Vagina (tissue), 2 donors: ENCODE measurements at places on chromosomes 1 and 21.

- no peak for DNase-seq
Measured at GRCh38 chr1:109621379-109622136, 1.9 kb downstream of the AMPD2 start.

GRCh38 chr1:221912230-221912629, 170.3 kb upstream of the DUSP10 start:
- no peak for DNase-seq

GRCh38 chr1:166868639-166869038, 7.4 kb downstream of the TADA1 start:
- no peak for DNase-seq

GRCh38 chr1:58670181-58670580, 29.7 kb downstream of the MYSM1 start:
- no peak for DNase-seq

- DNase-seq = no peak
Measured at GRCh38 chr1:115412286-115412685, 74.2 kb upstream of the NGF start.

GRCh38 chr1:172997941-172998361, 52.8 kb downstream of the TNFSF18 start:
- no peak for DNase-seq

- DNase-seq = peak; percentile 46
Measured at GRCh38 chr1:153246018-153246417, 13.5 kb upstream of the LORICRIN start.

DNA sequence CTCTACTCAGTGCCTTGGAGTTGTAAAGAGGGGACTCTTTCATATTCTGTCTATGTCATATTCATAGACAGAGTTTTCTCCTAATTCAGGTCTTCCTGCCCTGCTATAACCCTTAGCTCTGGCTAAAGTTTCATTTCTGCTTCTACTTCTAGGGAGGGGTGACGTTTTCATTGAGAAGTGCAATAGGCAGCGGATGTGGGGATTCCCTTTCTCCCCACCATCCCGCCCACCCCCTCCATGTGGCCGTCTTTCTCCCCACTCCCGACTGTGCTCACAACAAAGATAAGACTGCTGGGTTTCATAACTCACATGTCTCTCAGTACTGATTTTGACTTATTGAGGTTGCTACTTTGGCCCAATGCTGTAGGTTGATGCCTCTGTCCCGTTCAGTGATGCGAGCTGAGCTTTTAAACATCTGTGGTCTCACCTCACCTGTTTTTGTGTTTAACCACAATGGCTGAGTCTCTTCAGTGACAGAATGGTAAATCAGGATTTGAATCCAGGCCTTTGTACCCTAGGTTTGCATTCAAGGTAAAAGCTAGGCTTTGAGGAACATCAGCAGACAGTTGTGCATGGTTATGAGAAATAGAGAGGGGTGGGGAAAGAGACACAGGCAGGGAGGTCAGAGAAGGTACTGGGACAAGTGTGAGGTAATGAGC, 7.8 kb upstream of the KIF14 start:
- no peak for DNase-seq

GRCh38 chr1:44296086-44296485, 59.0 kb downstream of the ERI3 start:
- DNase-seq = no peak

GRCh38 chr1:155983191-155984024, 5.1 kb upstream of the ARHGEF2 start:
- DNase-seq = no peak

GRCh38 chr1:81340239-81340638, 460.5 kb upstream of the ADGRL2 start:
- no peak for DNase-seq

GRCh38 chr1:115113766-115114165, 24.5 kb upstream of the TSPAN2 start:
- DNase-seq = no peak

- no peak for DNase-seq
Measured at GRCh38 chr1:191662746-191663145, 495.5 kb upstream of the RGS18 start.

DNA sequence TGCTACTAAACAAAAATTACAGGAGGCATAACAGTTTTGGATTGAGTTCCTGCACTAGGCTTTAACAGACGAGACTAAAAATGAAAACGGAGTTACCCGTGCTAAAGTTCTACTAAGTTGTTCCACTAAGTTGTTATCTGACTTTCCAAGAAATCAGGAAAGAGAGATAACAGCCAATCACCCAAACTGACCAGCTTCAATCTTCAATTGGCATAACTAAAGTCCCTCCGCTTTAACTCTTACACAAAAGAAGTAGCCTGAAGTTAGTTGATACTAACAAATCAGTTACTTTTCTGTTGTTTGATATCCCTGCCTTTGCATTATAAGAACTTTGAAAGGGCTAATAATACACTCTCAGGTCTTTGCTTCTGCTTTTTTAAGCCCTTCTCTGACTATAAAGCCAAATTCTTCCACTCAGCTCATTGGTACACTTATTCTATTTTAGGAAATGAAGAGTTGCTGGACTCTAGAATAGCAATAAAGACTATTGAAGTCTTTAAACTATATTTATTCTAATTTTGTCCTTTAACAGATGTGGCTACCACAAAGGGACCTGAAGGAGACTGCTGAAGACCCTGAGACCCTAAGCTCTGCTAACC, 61.3 kb downstream of the TESK2 start:
- no peak for DNase-seq

GRCh38 chr1:159205225-159205624, 550 bp downstream of the ACKR1 start:
- no peak for DNase-seq

GRCh38 chr1:39266269-39266668, 61.8 kb downstream of the MACF1 start:
- no peak for DNase-seq

GRCh38 chr1:69499203-69499803, 68.4 kb upstream of the LRRC7 start:
- no peak for DNase-seq

DNA sequence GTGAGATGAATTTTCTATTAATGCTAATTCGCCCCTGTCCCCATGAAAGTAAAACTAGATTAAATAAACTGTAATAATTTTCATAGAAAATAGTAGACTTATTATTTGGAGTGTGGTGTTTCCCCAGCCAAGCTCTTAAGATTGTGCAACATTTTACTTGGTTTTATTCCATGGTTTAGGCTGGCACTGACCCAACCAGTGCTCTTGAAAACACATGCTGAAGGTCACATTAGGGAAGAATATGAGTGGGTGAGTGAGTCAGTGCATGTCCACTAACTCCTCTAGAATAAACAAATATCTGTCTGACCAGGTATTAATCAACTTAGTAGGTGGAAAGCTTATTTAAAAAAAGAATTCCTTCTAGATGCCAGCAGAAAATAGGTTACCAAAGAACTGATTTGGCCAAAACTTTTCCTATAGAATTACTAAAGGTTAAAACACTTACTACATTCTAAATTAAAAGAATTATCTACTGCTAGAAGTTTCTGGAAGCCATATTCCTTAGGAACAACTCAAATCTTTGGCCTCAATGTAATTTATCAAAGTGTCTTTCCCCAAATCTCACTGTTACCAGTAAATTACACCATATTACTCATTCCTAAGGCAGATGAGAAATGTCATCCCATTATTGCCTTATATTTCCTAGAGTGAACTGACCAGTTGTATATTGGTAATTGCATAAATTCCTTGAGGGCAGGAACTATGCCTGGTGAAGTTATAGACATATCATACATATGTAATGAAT, 89.7 kb upstream of the RGS1 start:
- no peak for DNase-seq

DNA sequence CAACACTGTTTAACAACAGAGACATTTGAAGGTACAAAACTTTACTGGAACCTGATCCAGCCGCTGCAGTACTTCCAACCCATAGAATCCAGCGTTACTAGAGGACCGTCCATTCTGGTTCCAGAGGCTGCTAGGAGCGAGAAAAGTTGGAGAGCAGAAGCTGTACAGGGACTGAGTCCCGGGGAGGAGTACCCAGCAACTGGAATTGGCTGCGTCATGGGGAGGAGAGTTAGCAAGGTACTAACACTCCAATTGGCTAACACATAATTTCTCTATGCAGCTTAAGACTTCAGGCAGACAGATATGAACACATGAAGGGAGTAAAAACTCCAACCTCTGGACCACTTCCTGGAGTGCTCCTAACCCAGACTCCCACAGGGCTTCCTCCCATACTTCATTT, 2.1 kb upstream of the QSOX1 start:
- peak; percentile 28 for DNase-seq

DNA sequence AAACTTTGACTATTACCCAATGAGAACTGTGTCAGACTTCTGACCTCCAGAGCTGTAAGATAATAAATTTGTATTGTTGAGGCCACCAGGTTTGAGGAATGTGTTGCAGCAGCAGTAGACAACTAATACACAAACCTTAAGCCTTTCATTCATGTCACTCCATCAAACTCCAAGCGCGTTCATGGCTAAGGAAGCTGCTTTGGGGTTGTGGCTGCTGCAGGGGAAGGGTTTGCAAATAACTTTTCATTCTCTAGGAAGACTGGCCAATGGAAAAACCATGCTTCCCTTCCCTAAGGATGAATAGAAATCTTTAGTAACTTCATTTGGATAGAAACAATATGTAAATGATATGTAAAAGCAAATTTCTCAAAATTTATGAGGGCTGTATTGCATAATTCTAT, 170.4 kb downstream of the RHOU start:
- no peak for DNase-seq

DNA sequence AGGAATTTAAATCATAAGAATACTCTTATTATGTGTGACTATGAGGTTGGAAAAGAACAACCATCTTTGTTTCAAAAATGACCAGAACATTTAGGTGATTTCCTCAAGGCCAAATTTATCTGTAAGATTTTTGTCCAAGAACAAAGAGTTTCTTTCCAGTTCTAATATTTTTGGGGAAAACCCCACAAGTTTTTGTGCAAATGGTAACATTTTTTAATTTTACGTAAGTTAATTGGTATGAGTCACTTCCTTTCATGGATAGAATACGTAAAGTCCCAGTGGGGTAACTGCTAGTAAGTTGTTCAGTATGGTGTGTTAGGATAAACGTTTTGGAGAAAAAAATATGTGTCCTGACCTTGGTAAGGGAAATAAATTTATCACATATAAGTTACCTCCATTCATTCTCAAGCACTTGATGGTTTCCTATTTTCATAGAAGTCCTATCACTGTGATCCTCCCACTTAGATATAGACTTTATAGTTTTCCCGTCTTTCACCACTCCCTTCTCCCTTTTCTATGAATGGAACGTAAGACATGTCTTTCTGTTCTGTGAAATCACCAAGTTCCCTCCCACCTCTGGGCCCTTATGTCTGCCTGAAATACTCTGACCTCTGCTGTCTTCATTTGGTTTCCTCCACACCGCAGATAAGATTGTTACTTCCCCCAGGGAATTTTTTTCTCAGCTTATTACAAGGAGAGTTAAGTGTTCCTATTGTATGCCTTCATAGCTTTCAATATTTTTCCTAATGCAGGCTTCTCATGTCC, 34.9 kb upstream of the TSNAX start:
- DNase-seq = no peak

DNA sequence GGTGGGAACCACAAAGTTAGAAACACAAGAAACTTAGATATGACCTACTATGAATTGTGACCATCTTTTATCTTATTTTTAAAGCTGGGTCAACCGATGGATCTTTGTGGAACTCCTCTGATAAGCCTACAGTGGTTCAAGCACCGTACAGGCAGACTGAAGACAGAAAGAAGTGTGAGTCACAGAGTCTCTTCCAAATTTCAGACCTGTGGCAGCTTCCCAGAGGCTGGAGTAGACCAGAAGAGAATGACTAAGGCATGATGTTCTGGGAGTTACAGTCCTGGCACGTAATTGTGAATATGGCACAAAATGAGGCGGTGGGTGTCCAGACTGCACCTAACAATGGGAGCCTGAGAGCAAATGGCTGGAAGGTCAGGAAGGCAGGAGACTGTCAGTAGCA, 70.0 kb downstream of the LMO4 start:
- no peak for DNase-seq

GRCh38 chr1:178692564-178693327, 32.3 kb upstream of the RALGPS2 start:
- DNase-seq = no peak
